ENCODE measurements at places on chromosomes 4 and X.

GRCh38 chr4:130542953-130543352 lies 1447.0 kb downstream of the C4orf33 start:
- DNase-seq, result no peak

GRCh38 chr4:160810424-160810823 lies 1353.4 kb downstream of the FSTL5 start:
- no peak for DNase-seq

- no peak for DNase-seq
Measured at GRCh38 chrX:46310815-46311497, 234.3 kb downstream of the ZNF674 start.

- DNase-seq, result no peak
Measured at GRCh38 chr4:86523333-86523732, 70.8 kb upstream of the PTPN13 start.

DNA sequence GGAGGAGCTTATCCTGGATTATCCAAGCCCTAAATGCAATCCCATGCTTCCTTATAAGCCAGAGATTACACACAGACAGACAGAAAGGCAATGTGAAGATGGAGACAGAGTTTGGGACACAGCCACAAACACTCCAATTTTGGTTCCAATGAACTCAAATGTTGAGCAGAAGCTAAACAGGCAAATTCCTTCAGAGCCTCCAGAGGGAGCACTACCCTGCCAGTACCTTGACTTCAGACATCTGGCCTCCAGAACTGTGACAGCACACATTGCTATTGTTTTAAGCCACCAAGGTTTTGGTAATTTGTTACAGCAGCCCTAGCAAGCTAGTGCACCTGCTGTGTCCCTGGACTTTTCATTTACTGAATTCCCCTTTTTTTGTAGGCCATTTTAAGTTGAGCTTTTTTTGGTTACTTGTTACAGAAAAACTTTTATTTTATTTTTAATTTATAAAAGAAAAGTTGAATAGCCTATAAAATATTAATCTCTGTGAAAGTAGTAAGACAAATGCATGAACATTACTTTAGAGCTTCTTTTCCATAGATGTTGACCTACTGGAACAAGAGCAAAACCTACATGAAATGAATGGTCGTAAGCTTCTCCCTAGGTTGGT lies 33.4 kb upstream of the SRD5A3 start:
- peak; percentile 61 for DNase-seq

DNA sequence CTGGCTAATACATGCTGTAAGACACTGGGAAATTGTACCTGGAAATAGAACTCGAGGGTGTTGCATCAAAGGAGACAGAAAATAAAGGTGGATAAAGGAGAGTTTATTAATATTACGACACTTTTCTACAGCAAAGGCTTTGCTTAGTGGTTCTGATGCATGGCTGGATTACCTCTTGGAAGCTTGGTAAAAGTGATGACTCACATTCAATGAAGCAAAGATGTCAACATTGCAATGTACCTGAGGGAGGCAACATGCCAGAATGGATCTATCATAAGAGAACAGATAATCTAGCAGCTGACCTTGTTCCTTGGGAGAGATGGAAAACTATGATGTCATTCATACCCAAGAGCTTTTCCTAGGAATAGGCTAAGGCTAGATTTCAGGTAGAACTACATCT lies 735.1 kb upstream of the DIAPH2 start:
- DNase-seq, result no peak

- DNase-seq, result no peak
Measured at GRCh38 chr4:138204507-138204906, 37.6 kb downstream of the SLC7A11 start.

GRCh38 chr4:102454268-102454667 lies 46.9 kb upstream of the NFKB1 start:
- no peak for DNase-seq

DNA sequence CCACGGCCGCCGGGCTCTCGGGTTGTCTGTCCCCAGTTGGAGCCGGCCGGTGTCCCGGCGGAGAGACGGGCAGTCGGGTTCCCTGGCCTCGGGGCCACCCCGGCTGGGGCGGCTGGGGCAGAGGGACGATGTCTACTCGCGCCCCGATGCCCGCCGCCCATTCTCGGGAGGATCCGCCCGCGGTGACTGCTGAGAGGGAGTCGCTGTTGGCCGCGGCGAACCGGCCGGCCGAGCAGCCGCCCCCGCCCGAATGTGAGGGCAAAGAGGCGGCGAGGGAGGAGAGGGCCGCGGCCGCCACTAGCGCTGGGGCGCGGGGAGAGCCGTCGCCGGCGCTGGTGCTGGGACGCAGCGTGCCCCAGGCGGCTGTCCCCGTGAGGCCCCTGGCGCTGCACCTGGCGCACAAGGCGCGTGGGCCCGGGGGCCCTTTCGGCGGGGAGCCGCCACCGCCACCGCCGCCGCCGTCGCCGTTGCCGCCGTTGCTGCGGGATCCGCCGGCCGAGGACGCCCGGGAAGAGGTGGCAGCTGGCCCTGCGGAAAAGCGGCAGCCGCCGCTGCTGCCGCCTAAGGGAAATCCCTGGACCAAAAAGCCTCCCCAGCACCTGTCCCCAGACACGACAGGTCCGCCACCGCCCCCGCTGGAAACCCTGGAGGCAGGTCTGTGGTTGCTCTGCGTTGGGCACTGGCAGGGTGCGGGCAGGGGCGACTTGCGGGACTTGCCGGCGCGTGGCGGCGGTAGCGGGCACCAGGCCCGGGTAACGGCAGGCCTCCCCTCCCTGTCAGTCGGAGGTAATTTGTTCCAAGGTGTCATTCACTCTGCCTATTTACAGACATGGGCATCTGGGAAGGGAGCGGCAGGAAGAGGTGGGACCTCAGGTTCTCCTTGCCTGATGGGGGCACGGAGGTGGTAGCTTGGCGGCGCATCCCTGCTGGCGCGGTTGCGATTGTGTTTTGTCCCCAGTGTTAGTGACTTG lies 739 bp downstream of the LARP1B start:
- DNase-seq, result peak; percentile 27

DNA sequence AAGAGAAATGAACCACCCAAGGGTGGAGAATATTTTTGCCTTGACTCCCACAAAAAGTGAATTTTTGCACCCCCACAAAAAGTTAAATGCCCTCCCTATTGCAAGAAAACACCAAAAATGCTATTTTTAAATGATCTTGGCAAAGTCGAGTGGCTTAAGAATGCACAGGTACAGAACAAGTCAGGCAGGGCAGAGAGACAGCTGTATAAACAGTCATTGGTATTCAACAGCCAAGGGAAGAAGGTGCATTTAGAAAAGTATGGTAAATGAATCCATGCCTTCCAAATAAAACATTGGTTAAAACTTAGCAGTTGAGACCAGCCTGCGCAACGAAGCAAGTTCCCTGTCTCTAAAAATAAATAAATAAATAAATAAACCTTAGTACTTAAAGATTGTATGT lies 169.3 kb downstream of the CHIC2 start:
- DNase-seq, result peak; percentile 57

DNA sequence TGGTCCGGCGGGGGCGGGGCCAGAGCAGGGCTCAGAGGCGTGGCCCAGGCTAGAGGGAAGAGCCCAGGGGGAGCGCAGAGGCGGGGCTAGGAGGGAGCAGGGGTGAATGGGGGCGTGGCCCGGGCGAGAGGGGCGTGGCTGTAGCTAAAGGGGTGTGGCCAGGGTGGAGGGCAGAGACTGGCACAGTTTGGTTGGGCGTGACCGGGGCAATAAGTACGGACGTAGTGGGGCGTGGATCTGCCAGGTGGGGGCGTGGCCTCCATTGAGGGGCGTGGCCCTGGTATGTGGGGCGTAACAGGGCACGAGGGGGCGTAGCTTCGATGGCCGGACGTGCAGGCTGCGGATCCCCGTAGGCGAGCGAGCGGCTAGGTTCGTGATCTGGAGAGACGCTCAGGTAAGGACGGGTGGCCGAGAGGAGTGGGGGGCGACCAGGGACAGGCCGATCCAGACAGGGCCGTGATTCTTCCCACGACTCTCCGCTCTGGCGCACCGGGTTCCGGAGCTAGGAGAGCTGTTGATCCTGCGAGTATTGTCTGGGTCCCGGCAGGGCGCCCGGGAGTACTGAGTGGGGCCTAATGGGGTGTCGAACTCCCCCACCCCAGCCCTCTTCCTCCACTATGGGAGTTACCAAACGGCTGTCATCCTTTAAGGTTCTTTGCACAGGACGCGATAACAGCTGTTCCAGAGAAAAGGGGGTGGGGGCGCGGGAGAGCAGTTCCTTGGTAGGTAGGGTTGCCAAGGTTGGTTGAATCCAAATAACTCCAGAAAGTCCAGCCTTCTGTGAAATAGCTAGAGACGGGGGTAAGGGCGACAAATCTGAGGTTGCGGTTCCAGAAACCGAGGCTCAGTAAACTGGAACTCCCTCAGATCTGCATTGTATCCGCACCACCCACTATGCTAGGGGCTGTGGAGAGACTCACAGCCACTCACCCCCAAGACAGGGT lies at the start of gene CA5B:
TSS of gene CA5B (plus strand) at position 312 of the 944 bp plus-strand sequence. CDS start 11,754 bp downstream, outside the sequence.
- DNase-seq, result peak; percentile 83

DNA sequence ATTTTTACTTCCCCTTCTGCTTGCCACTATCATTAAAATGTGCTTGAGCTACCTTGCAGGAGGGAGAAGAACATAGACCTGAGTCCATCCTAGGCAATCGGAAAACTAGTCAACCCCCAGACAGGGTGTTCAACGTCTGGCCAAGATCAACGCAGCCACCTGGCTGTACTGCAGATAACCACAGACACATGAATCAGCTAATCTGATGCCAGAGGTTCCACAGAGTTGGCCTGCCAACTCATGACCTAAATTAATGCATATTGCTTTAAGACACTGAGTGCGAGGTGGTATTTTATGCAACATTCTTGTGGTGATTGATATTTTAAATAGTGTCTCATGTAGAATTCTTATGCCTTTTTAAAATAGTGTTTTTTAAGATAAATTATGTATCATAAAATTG lies 1283.8 kb upstream of the PABPC4L start:
- peak; percentile 64 for DNase-seq

All from fibroblast of lung (primary cell).